CD4-positive, alpha-beta T cell treated with Interleukin-1 beta for 1 hour (primary cell): ENCODE measurements at places on chromosomes 3 and 15.

DNA sequence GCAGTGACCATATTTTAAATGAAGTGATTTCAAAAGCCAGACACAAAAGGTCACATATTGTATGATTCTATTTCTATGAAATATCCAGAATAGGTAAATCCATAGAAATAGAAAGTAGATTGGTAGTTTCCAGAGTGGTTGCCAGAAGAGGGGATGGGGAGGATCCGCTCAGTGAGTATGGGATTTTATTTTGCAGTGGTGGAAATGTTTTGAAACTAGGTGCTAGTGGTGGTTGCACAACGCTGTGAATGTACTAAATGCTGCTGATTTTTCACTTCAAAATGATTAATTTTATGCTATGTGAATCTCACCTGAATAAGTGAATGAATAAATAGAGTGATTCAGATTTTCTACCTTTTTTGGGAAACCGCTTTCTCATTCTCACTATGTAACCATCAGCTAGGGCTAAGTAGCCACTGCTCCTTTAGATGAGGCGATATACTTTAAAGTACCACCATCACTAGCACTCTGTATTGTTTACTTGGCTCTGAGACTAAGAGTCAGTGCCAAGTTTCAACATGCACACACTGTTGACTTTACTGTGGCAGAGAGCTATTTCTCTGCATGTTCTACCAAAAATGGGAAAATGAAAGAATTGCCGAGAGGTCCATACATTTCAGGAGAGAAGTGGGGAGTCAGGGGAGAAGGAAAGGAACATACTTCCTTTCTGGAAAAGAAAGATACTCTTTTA is 90.7 kb upstream of the GOLIM4 start:
- DNase-seq: no peak

GRCh38 chr15:73015493-73015892 is 36.8 kb upstream of the NEO1 start:
- no peak for DNase-seq

DNA sequence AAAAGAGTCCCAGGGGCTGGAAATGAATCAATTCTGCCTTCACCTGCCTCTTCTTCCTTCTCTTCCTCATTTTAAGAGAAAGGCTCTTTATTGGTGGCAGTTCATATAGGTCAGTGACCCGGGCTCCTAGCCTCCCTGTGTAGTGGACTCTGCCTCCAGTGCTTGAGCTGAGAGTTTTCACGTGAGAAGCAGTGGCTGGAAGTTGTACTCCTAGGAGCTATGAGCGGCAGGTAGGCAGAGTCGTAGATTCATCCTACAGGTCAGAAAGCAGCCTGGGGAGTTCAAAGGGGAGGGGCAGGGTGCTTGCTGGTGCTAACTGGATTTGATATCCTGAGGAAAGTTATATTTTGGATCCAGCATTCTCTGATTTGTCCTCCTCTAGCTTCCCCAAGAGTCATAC is 101.1 kb downstream of the RPLP1 start:
- DNase-seq: no peak

DNA sequence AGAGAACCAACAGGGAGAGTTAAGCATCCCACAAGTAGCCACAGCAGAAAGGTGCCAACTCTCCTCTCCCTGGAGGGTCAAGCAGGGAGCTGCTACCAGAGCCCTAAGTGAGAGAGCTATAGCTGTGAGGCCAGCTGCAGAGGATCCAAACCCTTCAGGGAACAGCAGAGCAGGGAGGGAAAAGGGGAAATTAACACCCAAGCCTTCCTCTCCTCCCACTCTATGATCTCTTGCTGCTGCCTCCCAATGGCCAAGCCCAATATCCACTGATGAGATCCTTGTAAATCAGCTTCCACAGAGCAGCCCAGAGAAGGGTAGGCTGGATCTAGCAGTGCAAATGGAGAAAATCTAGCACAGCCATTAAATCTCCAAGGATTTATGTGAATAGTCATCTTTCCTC is 68.2 kb upstream of the THBS1 start:
- no peak for DNase-seq

DNA sequence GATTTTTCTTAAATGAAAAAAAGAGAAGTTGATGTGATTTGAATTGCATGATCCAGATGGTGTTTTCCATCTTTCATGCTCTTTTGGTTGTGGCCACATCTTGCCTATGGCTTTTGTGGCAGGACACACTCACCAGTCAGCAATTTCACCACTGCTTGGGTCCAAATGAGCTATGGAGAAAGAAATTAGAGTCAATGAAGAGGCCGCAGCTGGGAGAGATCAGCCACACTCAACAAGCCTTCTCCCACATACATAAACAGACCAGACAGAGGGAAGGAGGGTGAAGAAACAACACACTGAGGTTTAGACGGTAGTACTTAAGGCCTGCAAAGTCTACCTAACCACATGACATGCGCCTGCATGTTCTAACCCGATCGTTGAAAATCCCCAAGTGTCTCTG is 110.7 kb upstream of the CDIN1 start:
- DNase-seq: no peak

GRCh38 chr3:15630646-15631350 is 29.3 kb downstream of the BTD start:
- DNase-seq: no peak

GRCh38 chr15:38954090-38954489 is 389.5 kb upstream of the RASGRP1 start:
- no peak for DNase-seq
